ENCODE measurements at places on chromosomes 11 and 22. TPM values are rescaled to one million over a fixed set of nuclear protein-coding genes. Genes with fewer than 3 reads are reported as not detected.

- H3K27me3 ChIP-seq, result no peaks in the 10 kb centered on the region
- DNase-seq, result no peak
- H3K4me1 ChIP-seq, result peaks cover 31% of the 10 kb centered on the region
- H3K36me3 ChIP-seq, result peaks cover 6% of the 10 kb centered on the region
- no peak overlapping the region for H3K27ac ChIP-seq
- no peak overlapping the region for H3K4me3 ChIP-seq
Observed at GRCh38 chr22:38213319-38213989, 11.7 kb downstream of the MAFF start.

Gene RPS13
- 1,735 TPM for total RNA-seq

- no peak overlapping the region for H3K4me3 ChIP-seq
- H3K27ac ChIP-seq, result no peak overlapping the region
- no peaks in the 10 kb centered on the region for H3K36me3 ChIP-seq
- peaks cover 18% of the 10 kb centered on the region for H3K4me1 ChIP-seq
Observed at GRCh38 chr22:46001046-46001425, 24.1 kb upstream of the WNT7B start.

Gene SCARF2
- 1.4 TPM for total RNA-seq

Gene OR2AT4
- total RNA-seq, result not detected

Gene OR52N4
- total RNA-seq, result not detected

- no peaks in the 10 kb centered on the region for H3K27me3 ChIP-seq
- H3K4me3 ChIP-seq, result no peak overlapping the region
Observed at GRCh38 chr11:69473276-69473845, 8.1 kb upstream of the LINC01488 start.

Measured in HepG2 (cell line).